ENCODE measurements at places on chromosomes 16 and 17.

- DNase-seq = no peak
Observed at GRCh38 chr16:63527404-63527803, 1491.2 kb upstream of the CDH8 start.

- DNase-seq = no peak
Observed at GRCh38 chr17:71922439-71922838, 198.4 kb upstream of the SOX9 start.

DNA sequence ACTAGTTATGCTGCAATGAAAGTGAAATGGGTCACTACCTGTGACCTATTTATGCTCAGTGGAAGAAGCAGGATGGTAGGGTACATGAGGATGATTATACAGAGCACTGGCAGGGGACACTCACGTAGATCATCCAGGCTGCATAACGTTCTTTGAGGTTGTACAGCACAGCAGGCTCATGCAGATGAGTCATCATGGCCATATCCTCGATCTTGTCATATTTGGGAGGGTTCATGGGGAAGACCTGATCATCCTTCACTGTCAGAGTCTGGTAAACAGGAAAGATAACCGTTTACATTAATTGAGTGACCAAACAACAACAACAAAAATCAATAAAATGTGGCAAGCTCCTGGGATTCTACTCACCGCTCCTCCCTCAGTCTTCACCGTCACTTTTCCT lies 2.1 kb downstream of the MYH2 start:
- DNase-seq = no peak

- no peak for DNase-seq
Observed at GRCh38 chr17:16652847-16653366, 743 bp downstream of the ZNF624 start.

GRCh38 chr16:2910441-2910969 lies 1.2 kb upstream of the FLYWCH1 start:
- DNase-seq = no peak

- DNase-seq = no peak
Observed at GRCh38 chr16:71467810-71468209, 5.8 kb upstream of the ZNF23 start.

DNA sequence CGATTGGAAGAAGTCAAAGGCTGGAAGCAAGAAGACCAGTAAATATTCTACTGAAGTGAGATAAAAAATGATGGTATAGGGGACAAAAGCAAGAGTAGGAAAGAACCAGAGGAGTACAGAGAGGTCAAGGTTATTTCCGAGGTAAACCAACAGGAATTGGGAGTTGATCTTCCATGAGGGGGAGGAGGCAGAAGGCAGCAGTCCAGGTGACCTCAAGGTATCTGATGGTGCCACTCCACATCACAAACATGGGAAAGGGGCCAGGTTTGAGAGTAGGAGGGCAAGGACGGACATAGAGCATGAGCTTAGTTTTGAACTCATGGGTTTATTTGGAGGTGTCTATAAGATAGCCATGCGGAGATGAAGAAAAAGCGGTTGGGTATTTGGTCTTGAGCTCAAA lies 79.4 kb upstream of the CDYL2 start:
- DNase-seq = no peak

DNA sequence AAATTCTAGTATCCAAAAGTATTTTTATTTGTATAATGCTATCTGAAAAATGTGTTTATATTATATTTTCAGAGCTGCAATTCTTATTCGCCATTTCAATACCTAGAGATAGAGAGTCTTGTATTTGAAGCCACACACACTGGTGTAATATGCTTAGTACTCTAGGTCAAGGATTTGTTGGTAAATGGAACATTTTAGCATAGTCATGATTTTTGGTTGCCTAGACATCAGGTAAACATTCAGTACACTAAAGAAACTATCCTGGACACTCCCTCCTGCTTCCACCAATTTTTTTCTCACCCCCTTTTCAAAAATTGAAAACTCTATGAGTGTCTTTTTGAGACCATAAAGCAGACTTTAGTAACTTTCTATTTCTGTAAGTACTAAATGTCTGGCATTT lies 20.8 kb downstream of the ABHD15 start:
- no peak for DNase-seq

GRCh38 chr17:2028737-2029136 lies 1.2 kb upstream of the DPH1 start:
- DNase-seq = no peak

- DNase-seq = peak; percentile 49
Observed at GRCh38 chr16:19166500-19166899, 1.5 kb upstream of the SYT17 start.

Measured in DMS79 (cell line).